Stimulated activated CD8-positive, alpha-beta memory T cell treated with anti-CD3 and anti-CD28 coated beads, Interleukin-7, amount 100 ng/mL, for 24 hours (primary cell): ENCODE measurements at places on chromosomes 7 and 10.

GRCh38 chr10:62637249-62638061 lies 167.1 kb upstream of the ADO start:
- no peak for DNase-seq

- DNase-seq = no peak
Measured at GRCh38 chr7:99844328-99844727, 16.5 kb downstream of the CYP3A43 start.

- DNase-seq = no peak
Measured at GRCh38 chr7:11701829-11702560, 130.0 kb downstream of the THSD7A start.

DNA sequence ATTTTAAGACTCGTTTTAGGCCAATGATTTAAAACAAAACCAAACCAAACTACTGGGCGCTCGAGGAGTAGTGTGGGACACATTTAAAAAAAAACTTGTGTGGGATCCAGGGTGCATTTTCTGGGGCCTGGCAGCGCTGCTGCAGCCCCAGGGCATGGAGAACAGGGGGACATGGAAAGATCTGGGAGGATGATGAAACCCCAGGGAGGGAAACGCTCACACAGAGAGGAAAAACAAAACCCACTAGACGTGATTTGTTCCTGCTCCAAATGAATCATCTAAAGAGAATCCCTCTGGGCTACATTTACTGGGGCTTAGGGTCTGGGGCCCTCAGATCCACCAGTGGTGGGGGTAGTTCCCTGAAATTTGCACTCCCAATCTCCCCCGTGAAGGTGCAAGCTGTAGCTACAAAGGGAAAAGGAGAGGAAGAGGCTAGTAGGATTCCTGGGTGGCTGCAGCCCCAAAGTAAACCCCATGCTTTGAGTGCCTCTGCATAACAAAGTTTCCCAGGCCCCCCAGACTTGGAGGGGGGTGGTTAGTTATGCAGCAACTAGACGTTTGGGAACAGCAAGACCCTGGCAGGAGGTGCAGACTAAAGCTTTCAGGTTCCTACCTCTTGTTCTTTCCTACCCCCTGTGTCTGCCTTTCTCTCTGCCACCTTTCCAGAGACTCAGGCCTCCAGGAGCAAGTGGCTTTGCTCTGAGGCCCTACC lies 14.5 kb upstream of the HOXA13 start:
- DNase-seq = no peak

- DNase-seq = no peak
Measured at GRCh38 chr10:80442879-80443278, 11.2 kb upstream of the TSPAN14 start.

DNA sequence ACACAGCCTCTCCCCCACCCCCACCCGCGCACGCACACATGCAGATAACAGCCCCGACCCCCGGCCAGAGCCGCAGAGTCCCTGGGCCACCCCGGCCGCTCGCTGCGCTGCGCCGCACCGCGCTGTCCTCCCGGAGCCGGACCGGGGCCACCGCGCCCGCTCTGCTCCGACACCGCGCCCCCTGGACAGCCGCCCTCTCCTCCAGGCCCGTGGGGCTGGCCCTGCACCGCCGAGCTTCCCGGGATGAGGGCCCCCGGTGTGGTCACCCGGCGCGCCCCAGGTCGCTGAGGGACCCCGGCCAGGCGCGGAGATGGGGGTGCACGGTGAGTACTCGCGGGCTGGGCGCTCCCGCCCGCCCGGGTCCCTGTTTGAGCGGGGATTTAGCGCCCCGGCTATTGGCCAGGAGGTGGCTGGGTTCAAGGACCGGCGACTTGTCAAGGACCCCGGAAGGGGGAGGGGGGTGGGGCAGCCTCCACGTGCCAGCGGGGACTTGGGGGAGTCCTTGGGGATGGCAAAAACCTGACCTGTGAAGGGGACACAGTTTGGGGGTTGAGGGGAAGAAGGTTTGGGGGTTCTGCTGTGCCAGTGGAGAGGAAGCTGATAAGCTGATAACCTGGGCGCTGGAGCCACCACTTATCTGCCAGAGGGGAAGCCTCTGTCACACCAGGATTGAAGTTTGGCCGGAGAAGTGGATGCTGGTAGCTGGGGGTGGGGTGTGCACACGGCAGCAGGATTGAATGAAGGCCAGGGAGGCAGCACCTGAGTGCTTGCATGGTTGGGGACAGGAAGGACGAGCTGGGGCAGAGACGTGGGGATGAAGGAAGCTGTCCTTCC lies 620 bp downstream of the EPO start:
- no peak for DNase-seq

- DNase-seq = no peak
Measured at GRCh38 chr10:88114368-88114767, 250.9 kb downstream of the PTEN start.

DNA sequence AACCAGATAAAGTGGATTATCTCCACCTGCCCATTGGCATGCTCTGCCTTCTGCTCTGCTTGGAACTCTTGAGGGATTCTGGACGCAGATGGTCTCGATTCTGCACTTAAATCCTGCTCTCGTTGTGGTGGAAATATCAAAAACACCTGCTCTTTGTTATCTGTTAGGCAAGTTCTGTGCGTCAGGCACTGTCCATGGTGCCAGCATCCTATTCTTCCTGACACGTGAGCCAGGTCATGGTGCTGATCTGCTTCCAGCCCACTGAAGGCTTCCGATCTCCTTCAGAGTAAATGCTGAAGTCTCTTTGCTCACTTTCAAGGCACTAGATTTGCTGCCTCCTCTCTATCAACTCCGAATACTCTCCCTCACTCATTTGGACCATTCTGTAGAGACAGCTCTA lies 505.6 kb downstream of the HTR7 start:
- no peak for DNase-seq

GRCh38 chr10:1119027-1119426 lies 62.8 kb downstream of the WDR37 start:
- no peak for DNase-seq

- DNase-seq = no peak
Measured at GRCh38 chr10:20105931-20106330, 289.7 kb downstream of the PLXDC2 start.

DNA sequence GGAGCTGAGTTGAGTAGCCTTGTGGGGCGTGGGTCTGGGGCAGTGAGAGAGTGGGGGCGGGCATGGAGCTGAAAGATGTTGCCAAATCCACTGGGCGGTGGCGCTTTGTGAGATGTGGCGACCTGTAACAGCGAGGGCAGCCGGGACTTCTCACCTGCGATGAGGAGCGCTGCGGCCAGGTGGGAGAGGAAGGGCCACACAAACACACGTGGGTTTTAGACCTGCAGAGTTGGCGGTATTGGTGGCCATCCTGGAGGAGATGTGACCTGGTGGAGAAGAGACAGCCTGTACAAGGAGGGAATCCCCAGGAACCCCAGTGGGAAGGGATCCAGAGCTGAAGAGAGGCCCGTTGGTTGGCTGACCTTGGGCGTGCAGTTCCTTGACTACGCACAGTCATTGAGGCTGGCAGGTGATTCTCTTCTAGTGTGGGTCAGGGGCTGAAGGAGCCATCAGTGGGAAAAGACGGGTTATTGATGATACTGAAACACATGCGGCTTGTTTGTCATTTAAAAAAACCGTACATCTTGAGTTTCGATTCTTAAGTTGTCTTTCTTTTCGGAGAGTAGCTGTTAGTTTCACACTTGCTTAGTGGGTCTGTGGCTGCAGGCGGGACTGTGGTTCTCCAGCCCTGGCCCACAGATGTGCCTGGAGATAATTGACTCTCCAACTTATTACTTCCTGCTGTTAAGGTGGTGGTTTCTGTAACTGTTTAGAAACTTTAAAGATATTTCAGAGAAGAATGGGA lies 2.4 kb downstream of the CHST12 start:
- peak; percentile 42 for DNase-seq

GRCh38 chr10:124076148-124076733 lies 17.2 kb downstream of the CHST15 start:
- DNase-seq = no peak

GRCh38 chr7:131932271-131932670 lies 375.8 kb upstream of the PODXL start:
- DNase-seq = no peak

GRCh38 chr7:102253066-102253972 lies 33.3 kb upstream of the SH2B2 start:
- DNase-seq = no peak

GRCh38 chr7:8217200-8218068 lies 44.5 kb downstream of the ICA1 start:
- DNase-seq = no peak

DNA sequence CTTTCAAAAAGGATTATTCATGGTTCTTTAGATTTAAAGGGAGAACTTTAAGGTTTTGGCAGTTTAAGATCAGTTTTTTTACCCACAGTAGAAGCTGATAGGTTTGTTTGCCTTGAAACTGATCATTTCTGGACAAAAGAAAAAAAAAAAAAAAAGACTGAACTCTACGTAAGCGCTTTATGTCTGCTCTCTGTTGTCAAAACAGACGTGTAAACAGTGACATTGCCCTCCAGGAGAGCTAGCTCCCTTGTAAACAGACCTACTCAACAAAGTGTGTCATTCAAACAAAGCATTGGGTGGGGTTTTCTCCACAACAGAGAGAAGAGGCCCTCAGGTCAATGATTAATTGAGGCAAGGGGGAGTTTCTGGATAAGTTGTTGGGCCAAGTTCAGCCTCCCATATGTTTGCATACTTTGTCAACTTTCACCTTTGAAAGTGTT lies 568.1 kb upstream of the LRRN3 start:
- no peak for DNase-seq

DNA sequence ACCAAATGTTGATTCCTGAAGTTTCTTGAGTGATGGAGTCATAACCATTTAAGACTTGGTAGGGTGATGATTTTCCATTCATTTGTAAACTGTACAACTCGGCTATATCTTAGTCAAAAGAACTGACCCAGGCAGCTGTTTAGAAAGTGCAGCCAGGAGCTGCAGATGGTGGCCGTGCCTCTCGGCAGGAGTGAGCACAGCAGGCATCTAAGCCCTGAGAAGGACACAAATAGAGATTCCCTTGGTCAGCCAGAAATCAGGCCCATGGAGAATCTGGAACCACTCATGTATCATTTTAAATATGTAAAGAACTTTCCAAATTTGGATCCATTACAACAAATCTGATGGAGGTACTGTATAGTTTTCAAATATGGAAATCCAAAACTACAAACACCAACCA lies 177.0 kb upstream of the AKR1E2 start:
- no peak for DNase-seq

GRCh38 chr7:29793507-29793906 lies 12.8 kb upstream of the WIPF3 start:
- no peak for DNase-seq

- no peak for DNase-seq
Measured at GRCh38 chr7:75532639-75533038, 40.5 kb downstream of the SPDYE5 start.

DNA sequence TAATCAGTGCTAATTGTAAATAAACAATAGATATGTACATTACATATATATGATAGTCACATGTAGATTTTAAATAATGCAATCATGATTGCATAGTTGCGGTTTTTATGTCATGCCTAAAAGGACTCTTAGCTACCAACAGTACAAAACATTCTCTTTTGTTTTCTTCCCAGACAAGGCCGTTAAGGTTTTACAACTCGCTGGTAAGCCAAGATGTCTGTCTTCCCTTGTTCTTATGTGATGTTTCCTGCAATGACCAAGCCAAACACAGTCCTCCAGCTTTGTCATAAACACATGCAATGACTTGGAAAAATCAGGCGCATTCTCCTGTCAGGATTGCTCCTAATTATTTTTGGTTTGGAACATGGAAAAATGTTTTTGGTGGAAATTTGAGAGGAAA lies 192.3 kb upstream of the GLI3 start:
- DNase-seq = no peak

DNA sequence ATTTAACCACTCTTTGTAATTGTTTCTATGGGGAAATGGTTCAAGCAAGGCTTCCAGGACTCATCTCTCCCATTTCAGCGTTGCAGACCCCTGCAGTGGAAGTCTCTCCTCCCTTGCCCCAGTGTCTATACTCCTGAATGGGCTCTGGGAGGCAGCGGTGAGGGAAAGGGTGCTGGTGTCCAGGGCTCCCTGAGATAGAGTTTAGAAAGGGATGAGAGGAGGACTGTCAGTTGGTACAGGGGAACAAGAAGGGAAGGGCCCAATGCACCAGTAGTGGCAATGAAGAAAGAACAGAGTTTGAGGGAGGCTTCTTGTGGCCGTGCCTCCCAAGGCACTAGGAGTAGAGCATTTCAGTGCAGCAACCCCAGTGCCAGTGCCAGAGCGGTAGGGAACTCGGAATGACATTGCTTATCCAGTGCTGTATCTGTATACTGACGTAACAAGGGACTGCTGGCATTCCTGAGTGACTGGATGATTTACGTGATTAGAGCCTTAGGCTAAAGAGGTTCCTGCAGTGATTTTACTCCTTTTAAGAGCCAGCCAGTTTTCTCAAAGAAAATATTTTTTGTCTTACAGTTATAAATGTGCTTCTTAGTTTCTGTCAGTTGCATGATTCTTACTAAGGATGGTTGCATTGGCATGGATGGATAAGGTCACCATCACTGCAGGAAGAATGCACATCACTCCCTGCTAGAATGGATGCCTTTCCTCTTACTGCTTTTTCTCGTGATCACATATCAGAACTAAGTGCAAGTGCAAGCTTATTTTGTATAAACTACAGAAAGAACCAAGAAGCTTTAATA lies 28.0 kb downstream of the PRPF18 start:
- no peak for DNase-seq

GRCh38 chr10:8563478-8563877 lies 509.0 kb downstream of the GATA3 start:
- DNase-seq = no peak
